Left lung (tissue), 14 donors: ENCODE measurements at places on chromosomes 4 and X. TPM values are rescaled to one million over a fixed set of nuclear protein-coding genes. Genes with fewer than 3 reads are reported as not detected.

STBD1 gene
- total RNA-seq, result 8.8 TPM

HPF1 gene
- 16.0 TPM for total RNA-seq

BEX1 gene
- total RNA-seq, result 0.65 TPM

WNK3 gene
- total RNA-seq, result 1.3 TPM

TLR2 gene
- total RNA-seq, result 77.7 TPM

BEND2 gene
- total RNA-seq, result not detected

FAM149A gene
- 10.1 TPM for total RNA-seq

C4orf50 gene
- total RNA-seq, result 0.03 TPM

RHOH gene
- 1.9 TPM for total RNA-seq

FAM9C gene
- total RNA-seq, result not detected

DCLK2 gene
- 2.6 TPM for total RNA-seq

RAB9A gene
- 32.4 TPM for total RNA-seq

CCDC120 gene
- 11.9 TPM for total RNA-seq

SEL1L3 gene
- 121 TPM for total RNA-seq

SLC10A6 gene
- 0.76 TPM for total RNA-seq

TMSB15C gene
- total RNA-seq, result 2.8 TPM

CT45A5 gene
- not detected for total RNA-seq

CHRNA9 gene
- total RNA-seq, result not detected

NAP1L3 gene
- total RNA-seq, result 3.2 TPM

AFP gene
- 0.73 TPM for total RNA-seq

GAGE12H gene
- not detected for total RNA-seq

SPOCK3 gene
- total RNA-seq, result 0.71 TPM

RXFP1 gene
- 4.3 TPM for total RNA-seq

P2RY10 gene
- 0.73 TPM for total RNA-seq

CLTRN gene
- total RNA-seq, result 1.3 TPM

MAOB gene
- total RNA-seq, result 20.6 TPM

GPC4 gene
- 59.9 TPM for total RNA-seq

TREX2 gene
- 1.1 TPM for total RNA-seq

FHIP1A gene
- total RNA-seq, result 17.3 TPM

SPANXN4 gene
- total RNA-seq, result not detected

DDX53 gene
- total RNA-seq, result not detected
